Mesenteric fat pad (tissue), 1 donor: ENCODE measurements at places on chromosomes 1 and 21. TPM values are rescaled to one million over a fixed set of nuclear protein-coding genes. Genes with fewer than 3 reads are reported as not detected.
A peak's percentile ranks its signal among the peaks of the same experiment; 100 is the strongest.

PRELP gene
- 80.0 TPM for total RNA-seq

FOXO6 gene
- total RNA-seq: not detected

SYT14 gene
- total RNA-seq: not detected

DNAJC28 gene
- total RNA-seq: 1.6 TPM

ANXA9 gene
- total RNA-seq: 0.48 TPM

OR10J1 gene
- total RNA-seq: not detected

LCE1E gene
- total RNA-seq: not detected

C1orf94 gene
- total RNA-seq: not detected

AIRE gene
- not detected for total RNA-seq

MATN1 gene
- total RNA-seq: not detected

ASTN1 gene
- 0.32 TPM for total RNA-seq

DNA sequence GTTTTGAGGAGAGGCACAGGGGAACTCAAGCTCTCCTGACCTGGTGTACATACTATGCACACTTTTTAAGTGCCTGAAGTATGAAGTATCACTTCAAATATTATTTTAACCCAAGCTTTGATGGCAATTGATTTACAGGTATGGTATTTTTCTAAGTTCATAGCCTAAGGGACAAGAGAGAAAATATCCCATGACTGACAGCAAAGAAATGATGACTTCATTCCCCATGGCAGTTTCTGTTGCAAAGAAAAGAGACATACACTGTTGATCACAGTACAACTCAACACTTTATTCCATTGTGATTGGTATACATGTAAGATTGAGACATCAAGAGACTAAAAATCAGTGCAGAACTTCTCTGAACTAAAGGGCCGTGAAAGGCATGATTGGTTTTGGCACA lies 41.8 kb upstream of the BCL10 start:
- DNase-seq: no peak

DNA sequence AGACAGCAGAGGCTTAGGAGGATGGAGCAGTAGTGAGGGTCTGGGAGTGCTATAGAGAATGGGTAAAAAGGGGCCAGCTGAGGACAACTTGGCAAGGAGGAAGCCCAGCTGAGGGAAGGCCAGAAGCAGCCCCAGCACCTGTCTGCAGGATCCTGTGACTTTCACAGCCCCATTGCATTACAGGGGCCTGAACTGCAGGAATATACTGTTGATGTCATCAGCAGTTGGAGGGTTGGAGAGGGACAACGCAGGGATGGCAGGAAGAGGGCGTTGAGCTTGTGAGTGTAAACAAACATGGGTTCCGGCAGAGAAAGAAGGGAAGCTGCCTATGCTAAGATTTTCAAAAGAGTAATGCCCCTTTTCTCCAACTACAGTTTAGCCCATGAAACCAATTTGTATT lies 628.5 kb downstream of the SMYD3 start:
- DNase-seq: no peak

GRCh38 chr1:15433471-15433870 lies 4.8 kb upstream of the CTRC start:
- DNase-seq: no peak

- no peak for DNase-seq
These were observed 457.2 kb upstream of the RUNX1 start for GRCh38 chr21:35506352-35506751.

DNA sequence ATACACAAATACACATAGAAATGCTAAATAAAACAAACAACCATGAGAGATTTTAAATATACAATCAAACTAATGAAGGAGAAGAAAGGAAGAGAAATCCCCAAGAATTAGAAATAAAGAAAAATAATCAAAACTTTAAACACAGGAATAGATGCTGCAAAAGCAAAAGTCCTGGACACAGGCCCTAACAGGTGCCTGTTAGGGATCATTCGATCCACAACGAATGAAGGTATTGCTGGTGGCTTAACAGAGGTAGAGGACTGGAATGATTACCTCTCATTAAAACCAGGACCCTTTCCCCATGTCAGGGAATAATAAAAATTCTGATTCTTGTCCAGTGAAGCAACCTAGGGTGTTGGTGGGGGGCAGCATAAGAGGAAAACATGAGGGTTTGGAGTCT lies 56.8 kb downstream of the CDC42BPA start:
- no peak for DNase-seq

- DNase-seq: no peak
These were observed 66.2 kb upstream of the NHLH2 start for GRCh38 chr1:115907092-115907491.

GRCh38 chr1:189637041-189637440 lies 840.6 kb downstream of the BRINP3 start:
- DNase-seq: no peak

DNA sequence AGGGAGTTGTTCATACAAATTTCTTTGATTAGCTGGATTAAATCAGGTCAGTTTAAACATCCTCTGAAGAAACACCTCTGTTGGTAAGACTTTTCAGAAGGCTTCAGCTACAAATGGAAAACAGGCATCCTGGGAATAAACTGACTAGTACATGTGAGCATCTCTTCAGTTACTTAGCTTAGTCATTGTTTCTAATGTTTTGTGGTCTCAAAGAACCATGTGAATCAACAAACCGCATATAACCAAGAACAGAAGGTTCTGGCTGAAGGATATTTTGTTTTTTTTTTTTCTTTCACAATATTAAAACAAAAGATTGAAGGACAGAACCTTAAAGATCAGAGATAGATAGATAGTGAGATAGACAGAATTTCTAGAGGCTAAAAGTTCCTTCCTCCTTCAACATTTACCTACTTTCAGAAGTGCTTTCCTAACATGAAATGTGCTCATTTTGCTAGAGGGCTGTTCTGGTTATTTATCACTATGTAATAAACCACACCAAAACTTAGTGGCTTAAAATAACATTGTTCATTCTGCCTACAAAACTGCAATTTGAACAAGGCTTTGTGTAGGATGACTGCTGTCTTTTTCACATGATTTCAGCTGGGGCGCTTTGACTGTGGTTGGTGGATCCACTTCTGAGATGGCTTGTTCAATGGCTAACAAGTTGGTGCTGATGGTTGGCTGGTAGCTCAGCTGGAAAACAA lies 119.8 kb upstream of the PTGFR start:
- no peak for DNase-seq

DNA sequence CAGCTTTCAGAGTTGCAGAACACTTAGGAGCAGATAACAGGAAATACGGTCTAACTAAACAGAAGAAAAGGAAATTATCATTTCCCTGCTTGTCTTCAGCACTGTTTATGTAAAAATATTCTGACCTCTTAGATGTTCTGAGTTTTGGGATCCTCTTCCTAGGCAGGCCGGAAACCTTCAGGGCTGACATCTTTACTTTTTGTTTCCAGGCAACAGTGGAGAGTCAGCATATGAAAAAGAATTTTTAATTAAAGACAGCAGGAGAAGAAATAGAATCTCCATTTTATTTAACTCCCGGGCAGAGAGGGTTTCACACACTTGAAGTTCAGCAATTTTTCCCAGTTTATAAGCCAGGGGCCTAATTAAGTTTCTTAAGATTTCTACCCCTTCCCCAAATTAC lies 5.1 kb upstream of the RIPPLY3 start:
- DNase-seq: no peak

DNA sequence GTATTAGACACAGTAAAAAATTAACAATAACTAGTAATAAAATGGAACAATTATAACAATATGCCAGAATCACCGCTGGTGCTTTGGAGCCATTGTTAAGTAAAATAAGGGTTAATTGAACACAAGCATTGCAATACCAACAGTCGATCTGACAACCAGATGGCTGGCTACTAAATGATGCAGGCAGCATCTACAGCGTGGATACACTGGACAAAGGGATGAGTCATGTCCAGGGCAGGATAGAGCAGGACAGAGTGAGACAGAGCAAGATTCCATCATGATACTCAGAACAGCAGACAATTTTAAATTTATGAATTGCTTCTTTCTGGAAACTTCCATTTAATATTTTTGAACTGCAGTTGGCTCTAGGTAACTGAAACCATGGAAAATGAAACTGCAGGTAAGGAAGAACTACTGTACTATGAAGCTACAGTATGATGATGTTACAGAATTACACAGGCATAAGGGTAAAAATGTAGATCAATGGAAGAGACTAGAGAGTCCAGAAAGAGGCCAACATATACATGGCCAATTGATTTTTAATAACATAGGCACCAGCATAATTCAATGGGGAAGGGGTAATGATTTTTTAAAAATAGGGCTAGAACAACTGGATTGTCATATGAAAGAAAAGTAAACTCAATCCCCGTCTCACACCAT lies 168.7 kb downstream of the RRAGC start:
- no peak for DNase-seq

- DNase-seq: no peak
These were observed 17.9 kb downstream of the ELAPOR1 start for GRCh38 chr1:109131800-109132199.

DNA sequence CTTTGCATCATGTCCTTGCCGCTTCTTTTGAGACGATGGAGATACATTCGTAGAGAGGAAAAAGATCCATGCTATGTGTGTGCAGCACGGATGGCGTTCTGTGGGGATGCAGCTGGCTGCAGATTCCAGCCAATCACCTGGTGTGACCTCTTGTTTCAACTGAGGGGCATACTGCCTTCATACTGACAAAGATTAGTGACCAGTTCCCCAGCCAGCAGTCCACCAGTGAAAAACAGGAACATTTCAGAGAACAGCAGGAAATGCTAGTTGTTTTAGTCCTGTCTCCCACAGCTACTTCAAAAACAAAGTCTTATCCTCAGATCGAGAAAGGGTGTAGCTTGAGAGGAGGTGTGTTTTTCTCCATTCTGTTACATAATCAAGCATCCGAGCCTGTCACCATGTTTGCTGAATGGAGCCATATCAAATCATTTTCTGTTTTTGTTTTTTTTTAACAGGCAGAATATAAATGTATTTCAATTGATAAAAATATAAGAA lies 255.7 kb upstream of the FMN2 start:
- no peak for DNase-seq

- peak; percentile 95 for DNase-seq
These were observed 18.3 kb upstream of the SERINC2 start for GRCh38 chr1:31394584-31395193.

GRCh38 chr1:102978874-102979273 lies 129.4 kb downstream of the COL11A1 start:
- DNase-seq: no peak

DNA sequence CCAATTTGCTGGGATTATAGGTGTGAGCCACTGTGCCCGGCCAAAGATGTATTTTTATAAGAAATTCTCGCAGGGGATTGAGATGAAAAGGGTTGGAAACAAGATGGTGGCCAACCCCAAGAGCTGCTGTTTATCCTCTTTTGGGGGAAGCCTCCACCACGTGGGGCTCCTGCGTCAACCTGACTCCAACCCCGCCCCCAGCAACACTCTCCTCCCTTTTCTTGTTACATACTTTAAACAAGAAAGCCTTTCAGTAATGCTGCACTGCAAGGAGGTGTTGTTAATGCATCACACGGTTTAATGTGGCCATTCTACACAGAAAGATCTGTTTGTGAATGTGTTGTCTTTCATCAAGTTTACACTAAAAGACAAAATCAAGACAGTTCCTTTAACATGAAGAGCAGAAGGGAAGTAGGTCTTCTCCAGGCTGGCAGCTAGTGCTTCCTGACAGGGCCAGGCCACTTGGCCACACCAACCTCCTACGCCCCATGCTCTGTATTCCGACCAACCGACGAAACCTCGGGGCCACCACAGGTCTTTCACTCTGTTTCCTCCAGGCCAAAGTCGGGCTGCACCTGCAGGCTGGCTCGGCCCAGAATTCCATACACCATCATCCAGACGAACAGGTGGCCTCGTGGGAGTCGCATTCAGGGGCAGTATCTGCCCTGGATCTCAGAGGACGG lies 25.9 kb downstream of the C2CD2 start:
- peak; percentile 85 for DNase-seq

DNA sequence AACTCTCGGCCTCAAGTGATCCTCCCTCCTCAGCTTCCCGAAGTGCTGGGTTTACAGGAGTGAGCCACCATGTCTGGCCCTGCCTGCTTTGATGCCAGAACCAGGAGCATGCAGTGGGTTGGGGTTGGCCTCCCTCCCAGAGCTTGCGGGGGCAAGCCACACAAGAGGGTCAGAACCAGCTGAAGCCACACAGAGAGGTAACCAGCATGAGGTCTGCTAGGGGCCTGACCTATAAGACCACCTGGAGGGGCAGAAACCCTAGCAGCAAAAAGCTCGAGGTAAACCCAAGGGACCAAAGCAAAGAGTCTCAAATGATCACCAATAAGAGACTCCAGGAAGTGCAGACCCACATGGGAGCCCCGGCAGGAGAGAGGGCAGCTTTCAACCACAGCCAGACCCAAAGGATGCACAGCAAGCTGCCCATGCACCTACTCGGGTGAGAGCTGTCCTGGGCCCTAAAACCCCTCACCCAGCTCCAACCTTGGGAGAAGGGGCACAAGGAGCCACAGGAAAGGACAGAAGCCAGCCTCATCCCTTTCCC lies 81.2 kb downstream of the TOMM20 start:
- DNase-seq: no peak

DNA sequence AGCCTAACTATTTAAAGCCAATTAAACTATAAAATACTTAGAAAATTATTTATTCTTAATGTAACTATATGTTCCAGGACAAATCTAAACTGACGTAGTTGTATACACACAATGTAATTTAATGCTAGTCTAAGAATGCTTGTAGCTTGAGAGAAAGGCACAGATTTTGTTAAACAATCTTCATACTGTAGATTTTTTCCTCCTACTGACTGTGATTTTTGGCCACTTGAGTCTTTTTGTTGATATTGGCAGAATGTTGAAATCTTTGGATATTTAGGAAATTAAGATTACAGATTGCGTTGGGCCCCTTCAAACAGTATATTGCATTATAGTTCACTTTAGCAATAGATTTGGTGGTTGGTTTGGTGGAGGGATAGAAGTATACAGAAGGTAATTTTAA lies 40.5 kb downstream of the ATF3 start:
- no peak for DNase-seq

DNA sequence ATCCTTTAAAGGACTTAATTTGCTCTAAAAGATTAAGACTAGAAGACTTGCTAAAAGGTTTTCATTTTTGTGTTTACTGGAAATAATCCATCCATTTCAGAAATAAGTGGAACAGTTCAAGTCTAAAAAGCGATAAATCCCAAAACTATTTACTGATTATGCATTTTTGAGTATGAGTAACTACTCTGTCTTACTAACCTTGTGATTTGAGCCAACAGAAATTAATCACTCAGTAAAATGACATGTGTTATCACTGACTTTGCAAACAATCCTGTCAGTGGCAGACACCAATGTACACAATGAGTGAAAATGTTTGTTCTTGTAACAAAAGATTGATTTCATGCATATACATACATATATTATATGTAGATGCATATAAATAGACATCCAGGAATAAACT lies 218.0 kb downstream of the DENND1B start:
- DNase-seq: no peak

GRCh38 chr1:197181982-197182381 lies 35.5 kb upstream of the ASPM start:
- DNase-seq: no peak

- no peak for DNase-seq
These were observed 49.3 kb upstream of the POU2F1 start for GRCh38 chr1:167171286-167171929.
